ENCODE measurements at places on chromosomes 3 and 15.

DNA sequence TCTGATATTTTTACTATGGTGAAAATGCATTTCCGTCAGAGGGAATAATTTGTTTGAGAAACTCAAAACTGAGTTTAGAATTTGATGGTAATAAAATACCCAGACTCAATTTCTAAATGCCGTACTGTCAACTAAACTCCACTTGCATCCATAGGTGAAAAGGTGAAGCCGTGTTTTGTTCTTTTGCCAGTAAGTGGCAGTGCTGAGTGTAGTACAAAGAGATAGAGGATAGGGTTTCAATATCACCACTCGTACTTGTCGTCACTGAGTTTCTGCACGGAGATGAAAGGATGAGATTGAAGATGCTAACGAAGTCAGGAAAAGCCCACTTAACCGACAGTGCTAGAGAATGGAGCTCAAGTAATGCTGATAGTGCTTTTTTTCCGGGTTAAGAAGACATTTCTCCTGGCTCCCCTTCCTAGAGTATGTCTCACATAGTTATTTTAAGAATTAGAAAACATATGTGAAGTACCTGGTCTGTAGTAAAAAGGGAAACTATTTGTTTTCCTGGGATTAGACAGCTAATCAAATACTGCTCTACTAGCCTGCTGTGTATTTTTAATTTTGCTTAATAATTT lies 345.1 kb downstream of the IL5RA start:
- DNase-seq = peak; percentile 35

DNA sequence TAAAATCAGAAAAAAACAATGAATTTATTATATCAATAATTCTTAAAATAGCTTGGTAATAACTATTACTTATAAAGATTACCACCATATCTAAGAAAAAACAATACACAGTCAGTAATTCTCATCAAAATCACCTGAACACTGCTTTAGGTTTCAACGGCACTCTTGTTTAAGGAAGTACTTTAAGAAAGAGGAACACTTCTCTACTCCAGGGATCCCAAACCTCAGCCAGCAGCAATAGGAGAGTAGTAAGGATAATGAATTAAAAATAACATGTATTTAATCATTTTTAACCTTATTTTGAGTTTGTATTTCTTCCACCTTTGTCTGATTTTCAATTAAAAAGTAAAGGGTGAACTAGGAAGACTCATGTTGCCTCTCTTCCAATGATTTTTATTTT lies 494.0 kb upstream of the NR2F2 start:
- no peak for DNase-seq

GRCh38 chr15:52020221-52021085 lies 1.4 kb downstream of the MAPK6 start:
- no peak for DNase-seq

GRCh38 chr3:40628984-40629383 lies 104.2 kb downstream of the ZNF621 start:
- no peak for DNase-seq

- peak; percentile 43 for DNase-seq
Observed at GRCh38 chr3:179710079-179710478, 57.2 kb downstream of the USP13 start.

GRCh38 chr15:67196222-67196621 lies 58.2 kb downstream of the AAGAB start:
- no peak for DNase-seq

- DNase-seq = no peak
Observed at GRCh38 chr3:39716849-39717248, 92.6 kb upstream of the MYRIP start.

- peak; percentile 75 for DNase-seq
Observed at GRCh38 chr15:78308422-78309032, 9.1 kb upstream of the SKIC8 start.

GRCh38 chr3:110165370-110165743 lies 828.0 kb upstream of the DPPA4 start:
- DNase-seq = no peak

GRCh38 chr3:86968244-86968932 lies 22.6 kb downstream of the VGLL3 start:
- DNase-seq = no peak

DNA sequence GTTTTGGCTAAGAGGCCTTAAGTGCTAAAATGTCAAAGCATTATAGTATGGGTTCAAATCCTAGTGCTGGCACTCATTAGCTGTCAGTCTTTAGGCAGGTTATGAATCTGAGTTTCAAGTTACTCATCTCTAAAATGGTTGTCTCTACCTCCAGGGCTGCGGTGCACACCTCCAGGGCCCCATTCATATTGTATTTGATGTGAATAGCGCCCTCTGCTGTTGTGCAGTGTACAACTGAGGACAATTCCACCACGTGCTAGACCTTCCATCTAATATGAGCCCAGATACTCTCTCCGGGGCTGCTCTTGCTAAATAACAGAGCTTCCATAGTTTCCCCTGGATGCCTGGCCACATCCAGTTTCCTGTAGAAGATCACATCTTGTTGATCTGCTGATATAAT lies 54.3 kb downstream of the OXNAD1 start:
- DNase-seq = peak; percentile 33

- DNase-seq = no peak
Observed at GRCh38 chr3:18544146-18544545, 119.0 kb upstream of the SATB1 start.

DNA sequence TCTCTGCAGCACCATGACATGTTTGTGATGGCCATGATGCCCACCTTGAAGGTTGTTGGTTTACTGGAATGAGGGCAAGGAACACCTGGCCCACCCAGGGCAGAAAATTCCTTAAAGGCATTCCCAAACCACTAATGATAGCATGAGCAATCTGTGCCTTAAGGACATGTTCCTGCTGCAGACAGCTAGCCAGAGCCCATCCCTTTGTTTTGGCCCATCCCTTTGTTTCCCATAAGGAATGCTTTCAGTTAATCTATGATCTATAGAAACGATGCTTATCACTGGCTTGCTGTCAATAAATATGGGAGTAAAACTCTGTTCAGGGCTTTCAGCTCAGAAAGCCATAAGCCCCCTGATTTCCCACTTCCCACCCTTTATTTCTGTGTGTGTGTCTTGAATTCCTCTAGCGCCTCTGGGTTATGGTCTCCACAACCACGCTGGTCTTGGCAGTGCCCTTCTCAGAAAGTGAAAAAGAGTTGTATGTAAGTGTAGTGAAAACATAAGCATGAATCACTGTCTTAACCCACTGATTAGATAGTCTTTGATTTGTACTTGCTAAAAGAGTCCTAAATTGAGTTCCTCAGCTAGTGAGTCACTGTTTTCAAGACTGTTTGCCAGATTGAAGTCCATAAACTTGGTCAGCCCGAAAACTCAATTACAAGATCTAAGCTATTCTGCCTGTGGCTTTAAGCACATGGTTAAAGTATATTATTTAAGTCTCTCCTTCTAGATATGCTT lies 19.0 kb upstream of the CCR2 start:
- DNase-seq = no peak

GRCh38 chr3:136377508-136377907 lies 127.4 kb downstream of the PCCB start:
- no peak for DNase-seq

DNA sequence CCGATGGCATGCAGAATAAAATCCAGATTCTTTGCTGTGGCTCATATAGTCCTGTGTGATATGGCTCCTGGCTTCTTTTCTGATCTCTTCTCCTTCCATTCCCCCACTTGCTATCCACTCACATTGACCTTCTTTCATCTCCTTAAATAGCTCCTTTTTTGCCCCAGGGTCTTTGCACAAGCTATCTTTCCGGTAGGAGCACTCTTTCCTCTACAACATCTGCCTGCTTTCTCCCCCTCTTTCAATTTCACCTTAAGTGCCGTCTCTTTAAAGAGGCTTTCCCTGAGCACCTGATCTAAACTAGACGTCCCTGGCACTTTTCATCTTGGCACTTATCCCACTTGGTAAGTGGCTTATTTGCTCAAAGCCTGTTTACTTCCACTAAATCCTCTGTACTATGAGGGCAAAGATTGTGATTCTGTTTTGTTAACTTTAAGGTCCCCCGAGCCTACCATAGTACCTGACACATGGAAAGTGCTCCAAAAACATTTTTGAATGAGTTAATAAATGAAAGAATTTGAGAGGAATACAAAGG lies 323.3 kb upstream of the TLE3 start:
- DNase-seq = no peak

DNA sequence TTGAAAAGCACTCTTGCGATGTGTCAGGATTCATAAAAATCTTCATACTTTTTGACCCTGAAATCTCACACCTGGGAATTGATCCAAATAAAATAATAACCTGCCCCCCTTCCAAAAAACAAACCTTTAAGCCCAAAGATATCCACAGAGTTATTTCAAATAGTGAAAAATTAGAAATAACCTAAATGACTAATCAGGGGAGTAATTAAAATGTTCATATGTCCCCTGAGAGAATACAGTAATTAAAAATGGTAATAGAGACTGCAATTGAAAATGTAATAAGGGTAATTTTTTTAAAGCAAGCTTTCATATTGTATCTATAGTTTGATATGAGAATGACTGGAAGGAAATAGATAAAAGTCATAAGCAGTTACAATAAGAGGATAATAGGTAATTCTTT lies 68.0 kb downstream of the CALML4 start:
- no peak for DNase-seq

DNA sequence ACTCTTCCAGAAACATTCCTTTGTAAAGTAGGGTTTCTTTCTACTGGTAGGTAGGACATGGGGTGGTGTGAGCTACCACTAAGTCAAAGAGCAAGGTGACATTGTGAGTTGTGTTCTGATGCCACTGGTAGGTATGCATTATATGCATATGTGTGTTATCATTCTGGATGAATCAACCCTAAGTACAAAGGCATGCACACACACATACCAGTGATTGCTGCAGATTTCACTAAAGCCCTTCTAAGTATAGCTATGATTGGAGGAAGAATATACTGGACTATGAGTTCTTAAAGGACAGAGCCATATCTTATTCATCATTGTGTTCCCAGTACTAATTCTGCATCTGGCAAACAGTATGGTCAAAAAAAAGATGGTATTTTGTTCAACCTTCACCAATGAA lies 646.0 kb downstream of the AGBL1 start:
- DNase-seq = no peak

- no peak for DNase-seq
Observed at GRCh38 chr3:85255949-85256348, 297.2 kb downstream of the CADM2 start.

DNA sequence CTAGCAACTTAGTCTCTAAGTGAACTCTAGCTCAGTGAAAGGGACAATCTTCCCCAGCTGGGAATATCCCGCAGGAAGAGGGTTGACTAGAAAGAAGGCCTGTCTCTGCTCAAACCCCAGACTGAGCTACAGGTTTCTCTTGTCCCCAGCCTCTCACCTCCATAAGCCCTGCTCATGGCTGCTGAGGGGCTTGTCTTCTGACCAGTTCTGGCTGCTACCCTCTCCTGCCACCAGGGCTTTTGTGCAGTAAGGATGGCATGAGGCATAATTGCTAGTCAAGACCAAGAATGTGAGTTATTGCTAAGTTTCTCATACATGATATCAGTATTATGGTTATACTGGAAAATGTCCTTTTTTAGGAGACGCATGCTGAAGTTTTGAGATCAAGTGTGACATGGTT lies 21.3 kb downstream of the WDR53 start:
- no peak for DNase-seq

GRCh38 chr3:71372241-71372768 lies 211.2 kb downstream of the FOXP1 start:
- no peak for DNase-seq

GRCh38 chr15:90915808-90916440 lies 12.8 kb downstream of the MAN2A2 start:
- DNase-seq = no peak

- no peak for DNase-seq
Observed at GRCh38 chr3:39166134-39166710, 12.8 kb upstream of the CSRNP1 start.

DNA sequence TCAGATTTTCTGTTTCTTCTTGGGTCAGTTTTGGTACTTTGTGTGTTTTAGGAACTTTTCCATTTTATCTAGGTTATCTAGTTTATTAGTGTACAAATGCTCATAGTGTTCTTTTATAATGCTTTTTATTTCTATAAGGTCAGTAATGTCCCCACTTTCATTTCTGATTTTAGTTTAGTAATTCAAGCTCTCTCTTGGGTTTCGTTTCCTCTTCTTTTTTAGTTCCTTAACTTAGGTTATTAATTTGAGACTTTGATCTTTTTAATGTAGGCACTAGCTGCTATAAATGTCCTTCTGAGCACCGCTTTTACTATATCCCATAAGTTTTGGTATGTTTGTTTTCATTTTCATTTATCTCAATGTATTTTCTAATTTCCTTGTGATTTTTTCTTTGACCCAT lies 27.0 kb upstream of the CD200R1L start:
- no peak for DNase-seq

DNA sequence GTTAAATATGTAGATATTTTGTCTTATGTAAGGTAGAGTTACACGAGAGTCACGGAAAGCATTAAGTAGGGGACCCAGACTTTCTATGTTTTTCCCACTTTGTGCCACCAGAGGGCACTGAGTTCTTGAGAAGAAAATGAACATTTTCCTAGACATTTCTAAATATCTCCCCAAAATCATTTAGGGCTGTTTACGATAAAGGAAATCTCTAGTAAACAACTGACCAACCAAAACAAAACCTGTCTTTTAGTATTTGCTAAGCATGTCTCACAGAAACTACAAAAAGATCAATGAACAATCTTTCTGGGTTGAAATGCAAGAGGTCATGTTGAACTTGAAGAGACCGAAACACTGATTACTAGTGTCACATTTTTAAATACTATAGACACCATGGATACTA lies 16.1 kb downstream of the POU1F1 start:
- DNase-seq = peak; percentile 28

- DNase-seq = no peak
Observed at GRCh38 chr15:80154336-80154735, 1.5 kb downstream of the FAH start.

DNA sequence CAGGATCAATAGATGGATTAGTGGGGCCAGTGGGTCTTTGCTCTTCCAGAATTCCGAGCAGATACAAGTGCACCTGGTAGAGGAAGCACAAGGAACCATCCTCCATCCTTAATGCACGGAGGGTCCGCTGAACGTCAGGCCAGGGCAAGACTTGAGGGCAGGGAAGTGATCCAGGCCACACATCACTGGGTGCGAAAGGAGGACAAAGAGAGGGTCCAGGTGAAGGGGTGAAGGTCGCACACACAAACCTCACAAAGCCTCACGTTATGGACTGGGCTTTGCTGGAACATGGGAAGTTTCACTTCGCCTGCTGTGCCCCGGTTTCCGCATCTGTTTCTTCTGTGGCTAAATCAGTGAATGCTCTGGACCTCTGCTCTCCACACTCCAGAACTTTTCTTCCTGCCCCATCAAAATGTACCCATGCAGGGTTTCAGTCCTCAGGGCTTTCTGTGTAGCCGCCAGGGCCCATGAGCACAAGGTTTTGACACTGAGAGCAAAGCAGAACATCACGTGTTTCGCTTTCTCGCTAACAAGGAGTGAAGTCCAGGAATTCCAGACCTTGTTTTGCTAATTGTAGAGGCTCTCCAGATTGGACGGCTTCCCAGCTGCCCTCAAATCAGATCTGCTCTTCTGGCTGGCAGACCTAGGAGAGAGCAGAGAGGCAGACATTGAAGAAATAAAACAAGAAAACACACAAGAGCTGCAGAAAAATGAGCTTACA lies 56.3 kb downstream of the KLF15 start:
- peak; percentile 23 for DNase-seq

GRCh38 chr3:30227571-30228301 lies 378.7 kb upstream of the TGFBR2 start:
- DNase-seq = no peak

Measured in NT2/D1 (cell line).